ENCODE measurements at places on chromosomes 6 and 20.

DNA sequence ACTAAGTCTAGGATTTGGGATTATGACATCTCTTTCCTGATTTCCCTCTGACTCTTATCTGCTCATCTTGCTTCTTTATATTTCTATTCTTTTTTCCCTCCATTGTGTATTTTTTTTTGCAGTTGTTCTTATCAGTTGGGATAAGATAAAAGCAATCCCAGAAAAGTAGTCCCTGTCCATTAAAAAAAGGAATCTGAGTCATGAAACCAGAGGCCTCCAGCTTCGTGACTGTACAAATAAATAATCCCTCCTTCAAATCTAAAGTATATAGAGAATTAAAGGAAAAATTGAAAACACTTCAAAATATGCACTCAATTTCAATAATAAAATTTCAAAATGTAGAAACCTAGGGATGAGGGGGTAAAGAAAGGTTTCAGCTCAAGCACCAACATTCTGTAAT is 317.8 kb upstream of the NT5E start:
- DNase-seq, result no peak

DNA sequence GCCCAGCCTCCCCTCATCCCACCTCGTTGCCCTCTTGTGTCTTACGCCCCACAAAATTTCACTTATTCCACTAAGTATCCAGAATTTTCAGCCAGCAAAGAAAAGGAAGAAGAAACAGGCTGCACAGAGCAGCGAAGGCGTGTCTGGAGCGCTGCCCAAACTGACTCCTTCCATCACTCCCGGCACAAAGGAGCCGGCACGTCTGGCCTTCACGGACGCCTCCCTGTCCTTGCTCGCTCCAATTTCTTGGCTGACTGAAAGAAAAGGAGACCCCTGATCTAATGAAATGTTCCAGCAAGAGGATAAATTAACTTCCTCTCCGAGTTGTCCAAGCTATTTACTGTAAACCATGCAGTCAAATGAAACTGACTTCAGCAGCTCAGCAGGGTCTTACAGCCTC is 152.3 kb upstream of the CDH4 start:
- no peak for DNase-seq

- DNase-seq, result no peak
These were observed 5.8 kb downstream of the DSP start for GRCh38 chr6:7547315-7547714.

DNA sequence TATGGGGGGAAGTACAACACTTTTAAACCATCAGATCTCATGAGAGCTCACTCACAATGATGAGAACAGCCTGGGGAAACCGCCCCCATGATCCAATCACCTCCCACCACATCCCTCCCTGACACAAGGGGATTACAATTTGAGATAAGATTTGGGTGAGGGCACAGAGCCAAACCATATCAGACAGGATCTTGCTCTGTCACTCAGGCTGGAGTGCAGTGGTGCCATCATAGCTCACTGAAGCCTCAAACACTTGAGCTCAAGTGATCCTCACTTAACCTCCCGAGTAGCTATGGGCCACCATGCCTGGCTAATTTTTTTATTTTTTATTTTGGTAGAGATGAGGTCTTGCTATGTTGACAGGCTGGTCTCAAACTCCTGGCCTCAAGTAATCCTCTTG is 5.1 kb upstream of the IYD start:
- no peak for DNase-seq

GRCh38 chr6:97186416-97186999 is 96.5 kb downstream of the MMS22L start:
- DNase-seq, result peak; percentile 38

- DNase-seq, result no peak
These were observed 60.2 kb downstream of the DLL1 start for GRCh38 chr6:170230520-170231292.

- DNase-seq, result no peak
These were observed 1044.7 kb downstream of the GRIK2 start for GRCh38 chr6:102438171-102438570.

GRCh38 chr6:90413396-90413795 is 116.8 kb upstream of the BACH2 start:
- no peak for DNase-seq

- DNase-seq, result no peak
These were observed 33.6 kb downstream of the COL20A1 start for GRCh38 chr20:63326314-63327230.

DNA sequence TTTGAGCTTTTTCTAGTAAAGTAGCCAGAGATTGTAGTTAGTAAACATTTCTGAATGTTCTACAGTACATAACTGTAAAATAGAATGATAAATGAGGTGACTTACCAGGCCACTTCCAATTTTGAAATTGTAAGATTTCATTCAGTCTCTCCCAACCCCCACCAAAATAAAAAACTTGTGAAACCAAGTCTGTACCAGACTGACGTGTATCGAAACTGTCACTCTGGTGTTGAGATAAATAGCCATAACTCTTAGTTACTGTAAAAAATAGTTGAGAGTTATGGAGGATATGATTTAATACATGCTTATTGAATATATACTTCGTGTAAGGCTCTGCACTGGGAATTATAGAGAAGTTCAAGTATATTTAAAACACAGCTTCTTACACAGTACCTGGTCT is 455.7 kb downstream of the PLCB1 start:
- DNase-seq, result no peak

- no peak for DNase-seq
These were observed 118.4 kb upstream of the BTBD3 start for GRCh38 chr20:11799281-11799684.

- DNase-seq, result no peak
These were observed 77.1 kb downstream of the FARS2 start for GRCh38 chr6:5338177-5338960.

GRCh38 chr6:50264995-50265571 is 215.4 kb upstream of the DEFB112 start:
- no peak for DNase-seq

GRCh38 chr6:107711412-107712236 is 112.5 kb downstream of the SCML4 start:
- DNase-seq, result no peak

GRCh38 chr20:2952766-2953165 is 79.5 kb downstream of the PTPRA start:
- DNase-seq, result no peak

- DNase-seq, result peak; percentile 93
These were observed 50.7 kb upstream of the SIRPA start for GRCh38 chr20:1844325-1845162.

GRCh38 chr20:58150772-58151171 is 77.7 kb downstream of the ANKRD60 start:
- no peak for DNase-seq

DNA sequence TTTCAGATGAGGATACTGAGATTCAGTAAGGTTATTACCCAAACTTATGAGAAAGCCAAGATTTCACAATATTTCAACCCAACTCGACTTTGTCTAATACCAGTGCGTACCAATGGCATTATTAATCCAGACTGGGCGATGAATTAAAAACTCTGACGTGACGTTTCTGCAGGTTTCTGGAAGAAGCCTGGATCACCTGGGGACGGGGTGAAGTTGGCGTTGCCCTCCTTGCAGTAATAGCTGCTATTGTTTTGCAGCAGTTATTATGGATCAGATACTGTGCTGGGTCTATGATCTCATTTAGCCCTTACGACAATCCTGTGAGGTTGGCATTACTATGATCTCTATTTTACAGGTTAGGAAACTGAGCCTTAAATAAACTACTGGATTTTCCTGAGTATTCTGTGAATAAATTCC is 569 bp upstream of the CDC5L start:
- peak; percentile 3 for DNase-seq

DNA sequence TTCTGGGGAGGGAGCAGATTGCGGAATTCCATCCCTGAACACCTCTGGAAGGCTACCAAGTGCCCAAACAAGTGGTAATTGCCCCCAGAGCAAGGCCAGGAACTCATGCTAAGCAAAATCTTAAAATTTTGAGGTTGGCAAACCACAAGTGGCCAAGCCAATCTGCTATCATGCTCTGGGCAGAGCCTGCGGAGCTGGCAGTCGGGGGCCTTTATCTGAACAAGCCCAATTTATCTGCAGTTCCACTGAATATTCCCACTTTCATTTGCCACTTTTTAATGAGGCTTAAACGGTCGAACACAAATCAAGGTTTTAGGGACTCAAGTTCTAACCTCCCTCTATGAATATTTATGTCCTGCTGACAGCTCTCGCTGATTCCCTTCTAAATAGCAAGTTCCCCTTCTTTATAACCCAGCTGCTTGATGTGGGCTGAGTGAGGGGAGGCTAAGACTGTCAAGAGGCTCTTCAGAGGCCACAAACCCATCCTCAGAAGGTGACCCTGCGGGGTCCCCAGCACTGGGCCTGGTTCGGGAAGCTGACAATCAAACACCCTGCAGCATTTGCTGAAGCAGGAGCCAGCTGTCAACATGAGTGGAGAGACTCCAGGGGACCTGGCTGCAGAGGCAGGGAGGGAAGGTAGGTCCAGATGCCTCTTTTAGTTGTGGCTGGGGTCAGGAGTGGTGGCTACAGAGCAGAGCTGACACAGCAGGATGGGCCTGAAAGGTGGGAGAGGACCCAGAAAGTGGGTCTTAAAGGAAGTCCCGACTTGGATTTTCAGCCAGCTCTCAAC is 11.9 kb downstream of the CCDC167 start:
- DNase-seq, result no peak

GRCh38 chr20:62359043-62359490 is 8.0 kb downstream of the LAMA5 start:
- DNase-seq, result no peak

GRCh38 chr20:32018269-32019155 is 8.3 kb downstream of the CCM2L start:
- DNase-seq, result no peak

DNA sequence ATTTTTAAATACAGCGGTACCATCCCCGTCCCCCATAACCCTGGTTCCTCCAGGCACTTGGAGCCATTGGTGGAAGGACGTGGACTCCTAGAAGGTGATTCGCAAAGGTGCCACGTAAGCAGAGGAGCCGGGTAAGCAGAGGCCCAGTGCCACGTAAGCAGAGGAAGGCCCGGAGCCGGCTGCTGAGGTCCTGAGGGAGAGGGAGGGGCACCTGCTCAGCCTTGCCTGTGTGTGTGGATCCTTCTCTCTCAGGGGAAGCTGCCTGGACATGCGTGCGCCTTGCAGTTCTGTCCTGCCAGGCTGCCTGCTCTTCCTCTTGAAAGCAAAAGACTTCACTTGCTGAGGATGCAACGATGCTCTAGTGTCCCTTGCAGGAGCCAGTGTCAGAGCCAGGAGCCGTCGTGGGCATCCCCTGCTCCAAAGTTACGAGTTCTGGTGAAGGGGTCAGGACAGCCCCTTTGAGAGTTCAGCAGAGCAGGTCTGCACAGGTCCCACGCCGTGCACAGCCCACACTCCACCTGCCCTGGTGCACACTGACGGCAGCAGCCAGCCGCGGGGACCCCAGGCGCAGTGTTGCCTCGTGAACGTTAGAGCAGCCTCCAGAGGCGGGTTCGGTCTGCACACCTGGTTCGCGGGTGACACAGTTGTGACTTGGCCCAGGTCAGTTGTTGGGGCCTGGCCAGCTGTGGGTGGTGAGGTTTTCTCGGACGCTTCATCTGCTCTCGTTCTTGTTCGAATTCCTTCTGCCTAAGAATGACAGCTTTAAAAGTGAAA is 1.9 kb upstream of the NKAIN4 start:
- DNase-seq, result no peak

GRCh38 chr20:40713508-40713907 is 24.5 kb upstream of the MAFB start:
- no peak for DNase-seq

DNA sequence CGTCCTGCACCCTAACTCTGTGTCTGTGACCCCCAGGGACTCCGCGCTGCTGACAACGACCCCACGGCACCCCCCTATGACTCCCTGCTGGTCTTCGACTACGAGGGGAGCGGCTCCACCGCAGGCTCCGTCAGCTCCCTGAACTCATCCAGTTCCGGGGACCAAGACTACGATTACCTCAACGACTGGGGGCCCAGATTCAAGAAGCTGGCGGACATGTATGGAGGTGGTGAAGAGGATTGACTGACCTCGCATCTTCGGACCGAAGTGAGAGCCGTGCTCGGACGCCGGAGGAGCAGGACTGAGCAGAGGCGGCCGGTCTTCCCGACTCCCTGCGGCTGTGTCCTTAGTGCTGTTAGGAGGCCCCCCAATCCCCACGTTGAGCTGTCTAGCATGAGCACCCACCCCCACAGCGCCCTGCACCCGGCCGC is 129.0 kb downstream of the TAF4 start:
- DNase-seq, result no peak

GRCh38 chr20:15700147-15700765 is 873.0 kb downstream of the KIF16B start:
- no peak for DNase-seq

DNA sequence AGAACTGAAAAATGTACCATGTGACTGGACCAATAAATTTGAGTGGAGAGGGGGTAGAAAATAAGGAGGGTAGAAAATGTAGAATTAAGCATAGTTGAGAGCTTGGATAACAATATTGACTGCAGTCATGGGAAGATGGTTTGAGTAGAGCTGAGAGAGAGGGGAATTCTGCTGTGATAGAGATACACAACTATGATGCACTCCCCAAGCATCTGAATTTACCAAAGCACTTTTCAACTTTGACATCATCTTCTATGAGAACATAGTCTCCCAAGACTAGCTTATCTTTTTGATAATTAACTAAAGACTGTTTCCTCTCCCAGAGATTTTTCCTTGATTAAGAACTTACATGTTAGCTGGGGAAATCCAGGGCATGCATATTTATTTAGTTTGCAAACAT is 103.1 kb downstream of the TNFRSF21 start:
- DNase-seq, result no peak

- DNase-seq, result no peak
These were observed 312.0 kb downstream of the ALDH8A1 start for GRCh38 chr6:134637847-134638437.

GRCh38 chr20:9510911-9511310 is 3.5 kb upstream of the LAMP5 start:
- DNase-seq, result no peak

DNA sequence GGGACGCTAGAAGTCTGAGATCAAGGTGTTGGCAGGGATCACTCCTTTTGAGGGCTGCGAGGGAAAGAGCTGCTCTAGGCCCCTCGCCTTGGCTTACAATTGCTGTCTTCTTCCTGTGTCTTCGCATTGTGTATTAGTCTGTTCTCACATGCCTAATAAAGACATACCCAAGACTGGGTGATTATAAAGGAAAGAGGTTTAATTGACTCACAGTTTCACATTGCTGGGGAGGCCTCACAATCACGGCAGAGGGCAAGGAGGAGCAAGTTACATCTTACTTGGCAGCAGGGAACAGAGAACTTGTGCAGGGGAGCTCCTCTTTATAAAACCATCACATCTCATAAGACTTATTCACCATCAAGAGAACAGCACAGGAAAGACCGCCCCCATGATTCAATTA is 102.5 kb upstream of the ASF1A start:
- DNase-seq, result no peak

All from AG04450 (cell line).